ENCODE measurements at places on chromosomes 4 and X. TPM values are rescaled to one million over a fixed set of nuclear protein-coding genes. Genes with fewer than 3 reads are reported as not detected.

GRCh38 chrX:44899946-44900345, 27.0 kb downstream of the KDM6A start:
- no peak for DNase-seq

DNA sequence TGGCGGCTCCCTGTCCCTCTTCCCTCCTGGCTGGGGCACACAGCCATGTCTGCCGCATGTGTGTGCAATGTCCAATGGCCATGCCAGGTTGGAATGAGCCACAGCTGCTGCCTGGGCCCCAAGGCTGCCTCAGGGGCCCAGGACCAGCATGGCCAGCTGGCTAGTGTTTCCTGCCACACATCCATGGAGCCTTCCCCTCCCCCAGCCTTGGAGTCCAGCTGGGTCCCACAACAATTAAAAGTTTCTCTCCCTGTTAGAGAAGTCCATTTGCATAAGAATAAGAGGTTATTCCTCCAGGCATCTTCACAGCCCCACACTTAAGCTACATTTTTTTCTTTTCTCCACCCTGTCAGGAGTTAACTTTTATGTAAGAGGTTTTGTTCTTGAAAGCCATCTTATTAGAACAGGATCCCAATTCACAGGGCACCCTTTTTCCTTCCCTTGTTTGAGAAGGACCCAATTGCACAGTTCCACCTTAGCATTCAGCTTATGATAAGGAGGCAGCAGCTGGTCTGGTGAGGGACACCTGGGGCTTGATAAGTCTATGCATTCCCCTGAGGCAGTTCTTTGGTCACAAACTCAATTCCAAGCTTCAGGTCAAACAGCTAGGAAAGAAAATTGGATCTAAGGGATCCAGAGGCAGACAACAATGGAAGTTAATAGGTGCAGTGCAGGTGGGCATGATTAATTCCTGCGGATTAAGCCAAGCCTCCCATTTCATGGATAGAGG, 963.3 kb upstream of the GRIA3 start:
- no peak for DNase-seq

- no peak for DNase-seq
These were observed 61.3 kb downstream of the AR start for GRCh38 chrX:67604979-67605703.

- no peak for DNase-seq
These were observed 284.4 kb upstream of the SFRP2 start for GRCh38 chr4:154073107-154073822.

DNA sequence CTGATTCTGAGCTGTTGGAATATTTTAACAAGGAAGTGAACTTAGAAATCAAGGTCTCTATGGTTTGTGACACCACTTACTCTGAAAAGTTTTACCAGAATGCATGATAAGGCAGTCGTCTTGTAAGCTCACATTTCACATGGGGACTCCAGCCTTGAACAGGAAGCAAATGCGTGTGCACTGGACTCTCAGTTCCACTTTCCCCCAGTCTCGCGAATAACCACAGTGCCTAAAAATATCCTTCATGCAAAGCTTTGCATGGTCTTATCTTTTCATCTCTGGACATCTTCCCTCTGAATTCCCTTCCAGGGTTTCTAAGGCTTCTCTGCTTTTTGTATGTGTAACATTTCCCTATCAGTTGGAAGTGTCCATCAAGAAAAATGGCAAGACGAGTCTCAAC, 581.8 kb downstream of the NLGN4X start:
- peak; percentile 66 for DNase-seq

GRCh38 chrX:11407331-11408108, 114.3 kb downstream of the AMELX start:
- no peak for DNase-seq

DNA sequence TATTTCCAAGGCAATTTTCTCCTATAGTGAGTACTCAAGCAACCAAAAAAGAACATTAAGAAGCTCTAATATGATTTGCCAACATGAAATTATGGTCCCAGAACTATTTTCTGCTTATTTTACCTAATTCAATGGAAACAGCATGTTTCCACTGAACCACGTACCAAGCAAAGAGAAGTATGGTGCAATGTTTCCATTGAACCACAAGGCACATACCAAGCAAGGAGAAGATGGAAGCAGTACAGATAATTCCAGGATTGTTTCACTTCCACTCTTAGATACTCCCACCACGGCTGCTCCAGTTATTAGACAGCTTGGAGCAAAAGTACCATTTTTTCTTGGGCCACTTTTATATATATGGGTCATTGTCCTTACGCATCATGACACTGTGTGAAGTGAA, 164.9 kb downstream of the RNF150 start:
- DNase-seq, result no peak

GRCh38 chr4:38857354-38858096, 908 bp upstream of the TLR6 start:
- DNase-seq, result peak; percentile 82

- no peak for DNase-seq
These were observed 8.2 kb downstream of the FGFBP1 start for GRCh38 chr4:15930314-15930713.

GRCh38 chrX:49310371-49310770, 6.9 kb downstream of the GAGE10 start:
- DNase-seq, result no peak

The USP51 gene
- total RNA-seq, result 1.5 TPM

All from GM12878 (cell line).